Psoas muscle (tissue), 8 donors: ENCODE measurements at places on chromosomes 2 and 18. TPM values are rescaled to one million over a fixed set of nuclear protein-coding genes. Genes with fewer than 3 reads are reported as not detected.
A peak's percentile ranks its signal among the peaks of the same experiment; 100 is the strongest.

DNA sequence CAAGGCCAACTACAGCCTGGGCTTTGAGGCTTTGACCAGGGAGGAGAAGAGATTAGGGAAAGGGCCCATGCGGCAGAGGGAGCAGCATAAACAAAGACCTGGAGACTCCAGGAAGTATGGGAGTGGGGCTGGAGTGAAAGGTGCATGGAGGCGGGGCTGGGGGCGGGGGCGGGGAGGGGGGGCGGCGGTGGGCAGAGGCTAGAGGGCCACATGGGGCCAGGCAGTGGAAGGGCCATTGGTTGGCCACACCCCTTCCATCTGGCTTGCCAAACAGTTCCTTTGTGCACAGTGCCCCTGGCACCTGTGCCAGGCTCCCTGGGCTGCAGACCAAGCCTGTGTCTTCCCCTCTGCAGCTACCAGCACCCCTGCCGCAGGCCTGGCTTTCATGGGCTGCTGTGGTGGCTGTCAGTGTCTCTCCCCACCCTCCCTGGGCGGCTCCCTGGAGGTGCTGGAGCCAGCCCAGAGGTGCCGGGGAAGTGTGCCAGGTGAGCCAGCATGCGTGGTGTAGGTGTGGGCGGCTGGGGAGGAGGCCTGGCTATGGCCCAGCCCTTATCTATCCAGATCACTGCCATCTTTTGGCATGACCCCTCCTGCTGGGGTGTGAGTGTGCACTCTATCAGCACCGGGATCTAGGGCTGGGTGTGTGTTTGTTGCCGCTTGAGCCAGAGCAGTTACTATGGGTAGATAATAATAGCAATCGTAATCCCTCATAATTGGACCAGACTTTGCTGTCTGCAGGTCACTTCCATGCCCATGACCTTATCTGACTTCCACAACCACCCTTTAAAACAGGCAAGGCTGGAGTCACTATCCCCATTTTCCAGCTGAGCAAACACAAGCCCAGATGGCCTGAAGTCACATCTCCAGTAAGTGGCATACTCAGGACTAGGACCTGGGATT, 30.5 kb downstream of the DNMT3A start:
- DNase-seq: no peak

- DNase-seq: peak; percentile 84
These were observed 1.9 kb downstream of the TLX2 start for GRCh38 chr2:74515981-74516633.

GRCh38 chr2:146602856-146603255, 1242.0 kb upstream of the ACVR2A start:
- DNase-seq: no peak

- DNase-seq: no peak
These were observed 146.2 kb upstream of the OSR1 start for GRCh38 chr2:19504400-19505198.

DNA sequence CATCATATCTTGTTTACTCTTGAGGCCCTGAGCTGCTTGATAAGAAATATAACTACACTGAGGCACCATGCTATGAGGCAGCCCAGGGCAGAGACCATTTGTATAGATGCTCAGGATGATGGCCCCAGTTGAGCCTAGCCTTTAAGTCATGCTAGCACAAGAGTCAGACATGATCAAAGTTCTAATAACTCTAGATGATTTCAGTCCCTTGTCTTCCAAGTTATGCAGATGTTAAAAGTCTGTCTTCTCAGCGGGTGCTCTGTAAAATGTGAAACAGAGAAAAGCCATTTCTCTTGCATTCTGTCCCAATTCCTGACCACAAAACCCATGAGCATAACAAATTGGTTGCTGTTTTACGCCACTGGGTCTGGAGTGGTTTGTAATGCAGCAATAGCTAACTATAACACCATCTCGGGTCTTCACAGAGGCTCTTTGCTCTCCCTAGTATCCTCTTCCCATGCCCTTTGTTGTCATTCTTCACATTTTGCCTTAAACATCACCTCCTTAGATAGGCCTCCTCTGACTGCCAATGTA, 49.6 kb downstream of the NXPH2 start:
- DNase-seq: no peak

- DNase-seq: no peak
These were observed 128.6 kb upstream of the NYAP2 start for GRCh38 chr2:225270861-225271260.

DNA sequence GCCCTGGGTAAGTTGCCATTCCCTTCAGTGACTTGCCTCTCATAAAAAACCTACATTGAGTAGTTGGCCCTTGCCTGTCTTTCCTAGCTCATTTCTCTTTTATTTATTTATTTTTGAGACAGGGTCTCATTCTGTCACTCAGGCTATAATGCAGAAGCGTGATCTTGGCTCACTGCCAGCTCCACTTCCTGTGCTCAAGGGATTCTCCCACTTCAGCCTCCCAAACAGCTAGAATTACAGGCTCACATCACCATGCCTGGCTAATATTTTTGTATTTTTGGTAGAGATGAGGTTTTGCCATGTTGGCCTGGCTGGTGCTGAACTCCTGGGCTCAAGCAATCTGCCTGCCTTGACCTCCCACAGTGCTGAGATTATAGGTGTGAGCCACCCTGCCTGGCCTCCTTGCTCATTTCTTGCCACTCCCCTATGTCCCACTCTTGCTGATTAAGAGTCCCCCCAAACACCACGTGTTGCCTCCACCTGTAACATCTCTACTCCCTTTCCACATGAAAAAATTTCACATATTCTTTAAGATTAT, 12.6 kb downstream of the EVA1A start:
- no peak for DNase-seq

- no peak for DNase-seq
These were observed 270.8 kb downstream of the NYAP2 start for GRCh38 chr2:225670111-225670974.

GRCh38 chr2:168920504-168921157, 19.5 kb downstream of the G6PC2 start:
- DNase-seq: no peak

GRCh38 chr2:183031911-183032794, 6.1 kb downstream of the NCKAP1 start:
- DNase-seq: no peak

DNA sequence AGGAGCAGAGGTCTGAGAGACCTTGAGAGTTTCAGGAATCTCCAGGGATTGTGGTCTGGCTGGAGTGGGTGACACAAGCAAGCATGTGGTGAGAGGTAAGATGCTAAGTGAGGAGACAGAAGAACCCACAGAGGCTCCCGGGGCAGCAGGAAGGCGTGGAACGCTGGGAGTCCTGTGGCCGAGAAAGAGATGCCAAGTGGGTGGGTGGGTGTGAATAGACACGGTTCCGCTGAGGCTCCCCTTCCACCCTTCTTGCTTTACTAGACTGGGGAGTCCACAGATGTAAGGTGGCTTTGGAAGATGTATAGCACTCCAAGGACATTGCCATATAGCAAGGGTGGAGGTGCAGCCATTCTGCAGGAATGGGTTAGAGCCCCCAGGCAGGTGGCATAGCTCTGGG, 4.2 kb downstream of the TEX51 start:
- no peak for DNase-seq

- DNase-seq: no peak
These were observed 42.9 kb downstream of the RBKS start for GRCh38 chr2:27847333-27847732.

DNA sequence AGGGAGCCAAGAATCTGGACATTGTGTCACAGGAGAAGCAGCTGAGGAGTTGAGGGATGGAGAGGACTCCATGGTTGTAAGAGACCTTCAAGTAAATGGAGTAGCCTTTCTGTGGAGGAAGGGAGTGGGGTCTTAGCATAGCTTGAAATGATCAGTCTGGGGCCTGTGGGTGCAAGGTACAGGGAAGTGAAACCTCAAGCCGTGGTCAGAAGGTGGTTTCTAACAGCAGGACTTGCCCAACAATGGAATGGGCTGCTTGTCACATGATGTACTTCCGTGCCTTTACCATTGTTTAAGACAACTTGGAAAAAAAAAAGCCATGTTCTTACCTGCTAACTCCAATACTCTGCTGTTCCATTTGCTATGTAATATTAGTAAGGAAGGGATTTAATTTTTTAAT, 140.7 kb downstream of the LDLRAD4 start:
- DNase-seq: no peak

GRCh38 chr18:22678486-22678885, 254.6 kb upstream of the RBBP8 start:
- no peak for DNase-seq

DNA sequence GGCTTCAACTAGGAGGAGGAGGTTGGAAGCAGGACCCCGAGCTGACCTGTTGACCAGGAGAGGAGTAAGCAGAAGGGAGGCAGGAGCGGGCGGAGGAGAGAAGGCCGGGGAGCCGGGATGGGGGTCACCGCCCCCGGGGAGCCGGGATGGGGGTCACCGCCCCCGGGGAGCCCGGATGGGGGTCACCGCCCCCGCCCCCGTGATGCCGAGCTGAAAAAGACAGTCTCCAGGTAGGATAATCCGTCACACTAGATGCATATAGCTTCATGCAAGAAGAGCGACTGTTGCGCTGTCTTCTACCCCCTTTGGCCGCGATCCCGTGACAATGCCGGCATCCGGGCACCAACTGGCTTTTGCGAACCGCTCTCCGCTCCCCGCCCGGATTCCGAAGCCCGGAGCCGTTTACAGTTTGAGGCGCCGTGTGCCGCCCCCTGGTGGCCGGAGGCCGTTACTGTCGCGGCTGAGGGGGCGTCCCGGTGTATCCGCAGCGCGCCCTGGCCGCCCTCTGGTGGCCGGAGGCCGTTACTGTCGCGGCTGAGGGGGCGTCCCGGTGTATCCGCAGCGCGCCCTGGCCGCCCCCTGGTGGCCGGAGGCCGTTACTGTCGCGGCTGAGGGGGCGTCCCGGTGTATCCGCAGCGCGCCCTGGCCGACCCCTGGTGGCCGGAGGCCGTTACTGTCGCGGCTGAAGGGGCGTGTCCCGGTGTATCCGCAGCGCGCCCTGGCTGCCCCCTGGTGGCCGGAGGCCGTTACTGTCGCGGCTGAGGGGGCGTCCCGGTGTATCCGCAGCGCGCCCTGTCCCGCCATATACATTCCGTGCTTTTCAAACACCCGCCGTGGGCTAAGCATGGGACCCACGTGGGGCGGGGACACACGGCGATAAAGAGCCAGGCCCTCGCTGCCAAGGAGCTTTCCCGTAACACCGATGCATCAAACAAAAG, 89.6 kb downstream of the ACTR3 start:
- DNase-seq: no peak

OTOS gene
- not detected for total RNA-seq

RIT2 gene
- not detected for total RNA-seq

EFEMP1 gene
- 18.8 TPM for total RNA-seq

NEB gene
- total RNA-seq: 7,790 TPM

LIMS4 gene
- total RNA-seq: 5.9 TPM

SCN7A gene
- 3.9 TPM for total RNA-seq

TCF23 gene
- total RNA-seq: not detected

PTH2R gene
- total RNA-seq: not detected

TBC1D8 gene
- total RNA-seq: 163 TPM

DSC2 gene
- 0.67 TPM for total RNA-seq
